ENCODE measurements at places on chromosomes 2 and 18.

DNA sequence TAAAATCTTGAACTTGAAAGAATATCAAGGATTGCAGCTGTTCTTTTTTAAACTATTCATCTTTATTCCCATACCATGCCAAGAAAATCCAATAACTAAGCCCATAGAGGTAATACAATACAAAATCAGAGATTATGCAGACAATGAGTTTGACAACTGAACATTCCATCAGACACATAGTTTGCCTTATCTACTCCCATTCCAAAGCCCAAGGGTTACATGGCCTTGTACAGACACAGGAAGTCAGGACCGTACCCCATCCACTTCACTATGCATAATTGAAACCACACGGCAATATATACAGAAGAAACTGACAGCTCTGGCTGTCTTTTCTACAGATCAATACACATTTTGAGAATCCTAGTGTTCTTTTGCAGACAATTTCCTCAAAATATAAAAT lies 181.3 kb downstream of the TMX3 start:
- DNase-seq: no peak

DNA sequence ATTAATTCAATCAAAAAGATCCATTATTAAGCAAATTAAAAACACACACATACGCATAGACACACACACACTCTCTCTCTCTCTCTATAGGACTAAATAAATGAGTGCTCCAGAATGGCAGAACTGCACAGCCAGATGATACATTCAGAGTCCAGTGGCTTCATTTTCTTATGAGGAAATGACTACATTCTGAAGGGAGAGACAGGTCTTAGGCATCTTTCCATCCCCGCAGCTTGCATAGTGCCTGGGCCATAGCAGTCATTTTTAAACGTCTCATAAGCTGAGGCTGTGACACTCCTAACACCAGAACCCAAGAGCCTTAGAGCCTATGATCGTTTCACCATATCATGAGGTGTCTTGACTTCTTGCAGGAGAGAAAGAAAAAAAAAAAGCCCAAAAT lies 31.1 kb downstream of the FEZ2 start:
- DNase-seq: no peak

- no peak for DNase-seq
Measured at GRCh38 chr2:111643759-111644158, 240.2 kb downstream of the ANAPC1 start.

DNA sequence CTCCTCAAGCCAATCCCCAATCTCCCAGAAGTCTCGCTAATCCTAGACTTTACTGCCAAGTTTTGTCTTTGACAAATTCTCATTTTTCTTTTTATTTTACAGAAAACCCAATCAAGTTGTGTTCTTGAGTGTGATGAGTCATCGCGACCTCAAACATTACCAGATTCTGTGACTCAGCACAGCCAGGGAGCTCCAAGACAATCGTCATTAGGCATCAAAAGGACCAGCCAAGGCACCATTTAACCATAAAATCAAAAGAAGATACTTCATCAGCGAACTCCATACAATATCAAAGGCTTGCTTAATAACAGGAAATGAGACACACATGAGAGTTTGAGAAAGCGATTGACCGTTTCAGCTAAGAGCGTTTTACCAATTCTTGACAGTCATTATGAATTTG lies 146.2 kb upstream of the AGAP1 start:
- DNase-seq: no peak

GRCh38 chr2:168611091-168611490 lies 155.0 kb downstream of the CERS6 start:
- DNase-seq: no peak

GRCh38 chr2:113922335-113922734 lies 32.4 kb downstream of the ACTR3 start:
- DNase-seq: no peak

- DNase-seq: no peak
Measured at GRCh38 chr2:233761040-233761769, 1.1 kb downstream of the UGT1A1 start.

DNA sequence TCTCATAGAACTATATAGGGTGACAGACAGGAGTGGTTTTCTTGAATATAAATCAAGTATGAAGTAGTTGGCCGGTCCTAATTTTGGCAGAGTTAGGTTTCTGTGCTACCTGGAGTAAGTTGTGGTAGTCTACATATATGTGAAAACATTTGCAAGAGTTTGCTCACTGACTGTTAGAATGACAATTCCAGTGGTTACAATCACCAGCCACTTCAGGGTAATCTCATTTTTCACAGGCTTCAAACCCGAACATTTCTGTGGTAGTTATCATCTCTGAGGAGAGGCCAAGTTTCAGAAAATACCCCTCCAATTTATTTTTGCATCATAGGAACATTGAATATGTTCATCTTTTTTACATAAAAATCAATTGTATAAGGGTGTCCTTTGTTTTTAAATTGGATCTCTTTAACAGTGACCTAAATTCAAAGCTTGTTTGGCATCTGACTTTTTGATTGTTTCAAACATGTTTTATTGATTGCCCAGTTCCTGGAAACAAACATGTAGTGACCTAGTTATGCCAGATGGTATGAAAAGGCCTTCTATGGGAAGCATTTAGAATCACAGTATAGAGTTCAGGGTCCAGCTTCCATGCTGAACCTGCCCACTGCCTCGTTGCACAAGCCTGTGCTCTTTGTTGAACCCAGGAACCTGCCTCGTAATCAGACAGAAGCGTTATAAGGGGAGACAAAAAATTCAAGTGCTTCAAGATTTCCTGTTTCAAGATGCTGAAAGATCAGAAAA lies 250.6 kb downstream of the LTBP1 start:
- no peak for DNase-seq

DNA sequence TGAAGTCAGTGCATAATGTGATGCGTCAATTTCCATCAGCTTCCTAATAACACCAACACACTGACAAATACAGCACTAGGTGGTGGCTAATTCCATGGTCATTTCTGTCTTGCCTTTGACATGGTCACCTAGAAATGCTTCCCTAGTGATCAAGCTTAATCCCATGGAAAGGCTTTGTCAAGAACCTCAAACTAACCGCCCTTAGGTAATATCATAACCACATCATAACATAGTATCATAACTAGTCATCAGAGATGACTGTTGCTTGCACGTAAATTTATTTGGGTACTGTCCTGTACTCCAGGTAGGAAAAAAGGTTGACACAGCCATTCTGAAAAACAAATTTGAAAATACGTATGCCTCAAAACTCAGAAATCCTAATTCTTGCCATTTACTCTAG lies 471.8 kb downstream of the IRS1 start:
- no peak for DNase-seq

- DNase-seq: no peak
Measured at GRCh38 chr2:43082111-43082894, 144.1 kb downstream of the ZFP36L2 start.

GRCh38 chr2:181760521-181760920 lies 80.2 kb upstream of the NEUROD1 start:
- no peak for DNase-seq

- peak; percentile 51 for DNase-seq
Measured at GRCh38 chr18:77208964-77209363, 40.7 kb upstream of the GALR1 start.
